Bronchial smooth muscle cell (primary cell): ENCODE measurements at places on chromosomes 7 and 10. TPM values are rescaled to one million over a fixed set of nuclear protein-coding genes. Genes with fewer than 3 reads are reported as not detected.

Gene ANKRD1
- 0.16 and 0.43 TPM in 2 replicates for total RNA-seq

Gene NYAP1
- 2.0 and 2.4 TPM in 2 replicates for total RNA-seq

Gene NME8
- total RNA-seq = not detected in 2 replicates

Gene IFIT2
- total RNA-seq = 8.0 and 9.1 TPM in 2 replicates

Gene IL2RA
- not detected in 2 replicates for total RNA-seq
